Fibroblast of skin of left quadriceps (primary cell): ENCODE measurements at places on chromosomes 1 and 21.

GRCh38 chr1:204591473-204592090, 75.4 kb downstream of the MDM4 start:
- peak; percentile 52 for DNase-seq

DNA sequence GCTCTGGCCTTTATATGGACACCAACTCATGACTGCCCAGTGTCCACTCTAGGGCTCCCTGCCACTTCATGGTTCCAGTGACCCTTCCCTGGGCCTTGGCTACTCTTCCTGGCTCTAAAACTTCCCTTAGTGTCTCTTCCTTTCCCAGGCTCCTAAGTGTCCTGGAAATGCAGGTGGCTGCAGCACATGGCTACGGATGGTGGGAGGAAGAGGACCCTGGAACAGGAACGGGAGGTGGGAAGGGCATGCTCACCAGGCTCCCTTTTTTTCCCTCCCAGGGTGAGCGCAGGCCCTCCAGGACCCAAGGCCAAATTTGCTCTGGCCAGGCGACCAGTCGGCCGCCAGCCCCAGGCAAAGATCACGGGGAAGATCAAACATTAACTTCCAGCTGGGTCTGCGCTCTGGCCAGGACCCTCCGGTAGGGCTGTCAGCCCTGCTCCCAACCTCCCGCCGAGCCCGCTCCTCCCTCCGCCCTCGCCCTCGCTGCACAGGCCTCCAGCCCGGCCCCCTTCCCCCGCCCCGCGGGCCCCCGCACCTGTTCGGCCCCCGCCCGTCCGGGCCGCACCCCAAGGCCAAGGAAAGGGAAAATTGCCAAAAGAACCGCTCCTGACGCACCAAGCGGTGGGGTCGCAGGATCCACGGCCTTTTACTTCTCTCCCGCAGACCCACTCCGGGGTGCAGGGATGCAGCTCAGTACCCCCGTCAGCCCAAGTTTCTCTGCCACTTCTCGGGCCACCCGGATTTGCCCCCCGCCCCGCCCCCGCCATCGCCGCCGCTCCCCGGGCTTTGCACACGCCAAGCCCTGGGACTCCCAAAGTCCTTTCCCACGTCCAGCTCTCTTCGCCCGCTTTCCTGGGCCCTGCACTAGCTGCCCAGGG, 894 bp downstream of the TCEA3 start:
- no peak for DNase-seq

- DNase-seq, result peak; percentile 60
These were observed 43.7 kb upstream of the LRRC7 start for GRCh38 chr1:69524015-69524414.

GRCh38 chr1:47412437-47412836, 3.6 kb upstream of the FOXE3 start:
- no peak for DNase-seq

DNA sequence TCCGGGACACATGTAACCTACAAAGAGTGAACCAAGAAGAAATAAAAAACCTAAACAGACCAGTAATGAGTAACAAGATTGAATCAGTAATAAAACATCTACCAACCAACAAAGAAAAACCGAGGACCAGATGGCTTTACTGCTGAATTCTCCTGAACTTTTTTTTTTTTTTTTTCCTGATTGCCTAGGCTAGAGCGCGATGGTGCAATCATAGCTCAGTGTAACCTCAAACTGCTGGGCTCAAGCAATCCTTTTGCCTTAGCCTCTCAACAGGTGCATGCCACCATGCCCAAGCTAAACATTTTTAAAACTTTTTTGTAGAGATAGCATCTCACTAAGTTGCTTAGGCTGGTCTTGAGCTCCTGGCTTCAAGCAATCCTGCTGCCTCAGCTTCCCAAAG, 11.2 kb upstream of the FGGY start:
- no peak for DNase-seq

DNA sequence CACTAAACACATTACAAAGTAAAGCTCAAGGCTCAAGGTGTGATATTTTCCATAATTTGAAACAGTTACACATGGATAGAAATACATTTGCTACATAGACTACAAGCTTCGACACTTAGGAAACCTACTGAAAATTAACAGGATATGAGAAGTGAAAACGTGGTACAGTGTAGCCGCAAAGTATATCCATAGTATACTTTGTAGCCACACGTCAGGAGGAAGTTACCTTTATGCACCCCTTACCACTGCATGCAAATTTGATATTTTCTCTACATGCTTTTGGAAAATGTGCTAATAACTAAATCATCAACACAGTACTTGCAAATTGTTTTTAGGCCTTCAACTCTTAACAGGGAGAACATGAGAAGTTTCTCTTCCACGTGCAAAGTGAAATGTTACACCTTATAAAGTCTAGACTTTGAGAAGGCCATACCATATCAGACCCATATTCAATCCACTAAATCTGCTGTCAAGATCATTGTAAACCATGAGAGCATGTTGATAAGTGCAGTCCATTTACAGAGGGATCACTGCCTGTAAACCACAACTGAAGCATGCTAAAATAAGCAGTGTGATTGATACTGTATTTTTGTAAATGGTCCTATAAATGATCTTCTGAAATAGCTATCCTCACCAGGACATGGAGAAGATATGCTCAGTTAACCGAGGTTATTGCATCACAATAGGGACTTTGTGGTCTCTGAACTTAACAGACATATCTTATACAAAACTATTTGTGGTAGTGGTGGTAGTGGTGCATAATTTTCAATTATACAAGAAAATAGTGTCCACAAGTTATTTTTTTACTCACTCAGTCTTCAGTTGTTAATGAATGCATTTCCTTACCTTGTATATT, 64.7 kb downstream of the VAV3 start:
- no peak for DNase-seq

DNA sequence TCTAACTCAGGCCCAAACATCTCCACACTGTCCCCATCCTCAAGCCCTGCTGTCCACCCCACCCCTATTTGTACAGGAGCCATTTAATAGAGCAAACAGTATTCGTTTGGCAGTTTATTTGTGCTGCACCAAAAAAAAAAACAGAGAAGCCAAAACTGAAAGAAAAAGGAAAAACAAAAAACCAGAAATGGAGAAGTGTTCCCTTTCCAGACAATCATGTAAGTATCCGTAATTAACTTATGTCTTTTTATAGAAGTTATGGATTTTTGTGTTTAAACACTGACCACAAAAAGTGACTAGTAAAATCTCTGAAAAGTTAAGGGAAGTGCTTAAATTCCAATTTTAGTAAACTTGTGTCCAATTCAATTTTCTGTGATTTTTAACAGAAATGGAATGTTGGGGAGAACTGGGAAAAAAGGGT, 40.4 kb upstream of the ZBTB18 start:
- no peak for DNase-seq

GRCh38 chr1:223429313-223429731, 36.1 kb downstream of the CCDC185 start:
- no peak for DNase-seq

DNA sequence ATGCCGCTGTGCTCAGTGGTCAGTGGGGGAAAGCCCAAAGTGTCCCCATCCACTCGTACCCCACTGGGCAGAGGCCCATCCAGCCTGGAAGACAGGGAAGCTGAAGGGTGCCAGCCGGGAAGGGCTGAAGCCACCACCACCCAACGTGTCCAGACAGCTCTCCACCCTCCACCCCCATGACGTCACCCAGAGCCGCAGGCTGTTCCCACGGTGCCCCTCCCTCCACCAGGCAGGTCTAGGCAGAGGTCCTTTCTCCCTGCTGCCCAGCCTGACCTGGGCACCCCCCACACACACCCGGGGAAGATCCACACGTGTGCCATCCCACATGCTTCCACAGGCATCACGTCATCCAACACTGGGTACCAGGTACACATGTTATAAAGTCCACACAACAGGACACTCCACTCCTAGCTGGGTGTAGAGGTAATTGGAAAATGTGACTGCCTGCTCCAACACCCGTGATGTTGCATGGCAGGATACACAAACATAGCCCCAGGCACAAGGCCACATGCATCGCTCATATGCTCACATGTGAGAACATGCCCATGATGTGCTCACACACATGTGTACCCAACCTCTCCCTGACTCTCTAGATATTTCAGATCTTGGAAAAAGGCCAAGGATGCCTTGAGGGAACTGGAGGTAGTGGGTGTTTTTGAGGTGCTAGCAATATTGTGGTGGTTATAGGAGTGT, 5.1 kb upstream of the ARHGAP30 start:
- DNase-seq, result no peak

DNA sequence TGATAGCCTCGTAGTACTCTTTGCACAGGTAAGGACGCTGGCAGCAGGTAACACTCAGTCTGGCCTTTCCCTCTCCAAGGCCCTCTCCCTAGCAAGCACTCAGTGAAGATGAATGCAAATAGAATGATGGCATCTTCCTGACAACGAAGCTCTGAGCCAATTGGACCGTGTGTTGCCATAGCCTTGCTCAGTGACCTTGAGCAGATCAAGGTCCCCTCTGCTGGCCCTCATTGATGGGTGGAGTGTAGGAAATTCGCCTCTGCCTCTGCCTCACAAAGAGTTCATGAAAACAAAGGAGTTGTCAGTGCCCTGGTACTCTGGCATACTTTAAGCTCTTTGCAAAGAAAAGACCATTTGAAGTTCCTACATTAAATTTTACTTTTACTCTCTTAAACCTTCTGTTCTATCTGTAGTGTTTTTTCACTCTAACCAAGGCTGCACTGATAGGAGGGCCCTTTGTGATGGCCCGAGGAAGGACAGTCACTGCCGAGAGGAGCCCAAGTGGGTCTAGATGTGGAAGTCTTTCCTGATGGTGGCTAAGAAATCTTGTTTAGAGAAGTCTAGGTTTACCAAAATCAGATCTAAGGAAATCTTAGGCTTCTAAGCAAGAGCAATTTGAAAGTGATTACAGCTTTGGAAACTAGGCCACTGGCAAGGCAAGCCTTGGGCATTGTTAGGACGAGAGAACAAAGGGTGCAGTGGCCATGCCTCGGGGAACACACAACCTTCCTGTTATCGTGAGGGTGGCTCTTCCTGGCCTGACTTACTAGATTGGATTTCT, 38.2 kb downstream of the SMYD2 start:
- DNase-seq, result no peak

DNA sequence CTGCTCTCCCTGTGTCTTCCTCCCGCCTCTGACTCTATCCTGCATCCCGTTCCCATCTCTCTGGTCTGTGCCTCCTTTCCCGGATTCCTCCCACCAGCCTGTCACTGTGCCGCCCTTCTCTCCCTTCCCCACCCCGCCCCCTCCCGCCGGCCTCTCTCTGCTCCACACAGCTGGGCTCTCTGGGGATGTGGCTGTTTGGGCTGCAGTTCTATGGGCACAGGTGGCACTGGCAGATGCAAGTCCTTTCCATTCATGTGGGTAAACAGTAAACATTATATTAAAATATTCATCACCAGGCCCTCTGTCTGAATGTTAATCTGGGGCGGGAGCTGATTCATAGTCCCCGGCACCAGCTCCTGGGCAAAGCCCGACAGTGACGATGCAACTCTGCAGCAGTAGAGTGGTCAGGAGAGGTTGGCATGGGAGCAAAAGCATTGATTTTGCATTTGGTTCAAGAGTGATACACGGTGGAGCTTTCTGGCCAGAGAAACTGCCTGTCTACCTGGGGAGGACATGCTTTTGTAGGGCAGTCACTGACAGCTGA, 249.3 kb downstream of the TNR start:
- DNase-seq, result no peak

DNA sequence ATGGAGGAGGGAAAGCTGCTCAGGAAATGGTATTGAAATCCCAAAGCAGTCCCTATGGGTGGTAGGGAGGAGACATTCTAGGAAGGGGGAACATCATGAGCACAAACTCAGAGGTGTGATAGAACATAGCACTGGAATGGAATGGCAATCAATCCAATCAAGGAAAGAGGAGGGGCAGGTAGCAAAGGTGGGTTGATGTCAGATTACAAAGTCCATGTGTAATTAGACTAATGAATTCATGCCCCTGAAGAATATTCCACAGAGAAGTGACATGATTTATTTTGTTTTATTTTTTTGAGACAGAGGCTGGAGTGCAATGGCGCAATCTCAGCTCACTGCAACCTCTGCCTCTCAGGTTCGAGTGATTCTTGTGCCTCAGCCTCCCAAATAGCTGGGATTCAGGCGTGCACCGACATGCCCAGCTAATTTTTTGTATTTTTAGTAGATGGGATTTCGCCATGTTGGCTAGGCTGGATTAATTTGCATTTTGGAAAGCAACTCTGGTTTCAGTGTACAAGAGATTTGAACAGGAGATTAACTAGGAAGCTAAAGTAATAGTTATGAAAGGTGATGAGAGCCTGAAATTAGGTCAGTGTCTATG, 36.1 kb downstream of the DEGS1 start:
- no peak for DNase-seq

- DNase-seq, result no peak
These were observed 12.8 kb downstream of the EIF2B3 start for GRCh38 chr1:44973645-44974044.

- DNase-seq, result no peak
These were observed 87.2 kb upstream of the MAP1LC3C start for GRCh38 chr1:242086093-242086492.

DNA sequence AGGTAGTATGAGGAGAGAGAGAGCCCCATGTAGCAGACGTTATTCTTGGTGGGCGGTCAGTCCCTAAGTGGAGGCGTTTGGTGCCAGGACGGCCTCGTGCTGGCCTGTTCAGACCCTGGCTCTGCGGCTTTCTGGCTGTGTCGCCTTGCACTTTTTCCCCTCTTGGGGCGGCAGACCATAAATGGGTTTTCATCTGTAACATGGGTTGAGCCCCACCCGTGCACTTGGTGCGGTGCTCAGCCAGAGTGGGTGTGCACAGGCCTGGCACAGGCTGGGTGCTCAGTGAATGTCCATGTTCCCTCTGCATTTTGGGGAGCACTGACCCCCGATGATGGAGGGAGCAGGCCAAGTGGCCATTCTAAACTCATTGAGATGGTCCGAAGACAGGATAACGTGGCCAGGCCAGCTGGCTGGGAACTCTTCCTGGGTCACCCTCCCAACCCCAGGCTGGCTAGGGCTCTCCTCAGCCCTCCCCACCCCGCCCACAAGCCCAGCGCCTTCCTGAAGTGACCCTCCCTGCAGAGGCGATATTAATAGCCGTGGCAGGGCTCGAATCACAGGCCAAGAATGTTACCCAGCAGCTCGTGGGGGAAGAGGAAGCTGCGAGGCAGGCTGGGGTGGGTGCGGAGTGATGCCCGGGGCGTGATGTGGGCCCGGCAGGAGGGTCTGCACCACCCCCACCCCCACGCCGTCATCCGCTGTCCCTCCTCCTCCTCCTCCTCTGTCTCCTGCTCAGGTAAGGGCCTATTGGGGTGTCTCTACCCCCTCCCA, 78.5 kb downstream of the ARHGEF10L start:
- DNase-seq, result no peak
